8988T (cell line): ENCODE measurements at places on chromosomes 5 and 9.

DNA sequence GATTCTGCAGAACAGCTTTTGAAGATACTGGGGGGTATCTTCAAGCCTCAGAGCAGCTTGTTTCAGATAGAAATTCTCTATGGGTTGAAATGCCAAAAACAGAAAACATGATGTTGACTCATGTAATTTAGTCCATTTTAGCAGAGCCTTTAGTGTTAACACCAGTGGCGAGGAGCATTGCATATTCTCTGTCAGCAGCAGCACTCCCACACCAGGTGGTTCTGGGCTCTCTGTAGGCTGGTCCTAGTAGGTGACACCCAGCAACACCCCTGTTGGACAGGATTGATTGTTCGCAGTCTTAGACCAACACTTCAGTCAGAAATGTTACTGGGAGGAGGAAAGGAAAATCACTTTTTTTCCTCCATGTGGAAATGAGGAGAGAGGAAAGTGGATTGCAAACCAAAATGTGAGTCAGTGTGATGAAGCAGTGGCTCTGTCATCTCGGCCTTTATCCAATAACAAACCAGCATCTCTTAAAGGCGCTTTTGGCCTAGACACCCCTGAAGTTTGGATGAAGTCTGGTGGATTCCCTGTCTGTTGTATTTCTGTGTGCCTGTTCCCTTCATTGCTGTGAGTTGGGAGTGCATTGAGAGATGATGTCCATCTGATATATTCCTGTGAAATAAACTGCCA is 16.8 kb downstream of the SLC46A2 start:
- no peak for DNase-seq

- peak; percentile 55 for DNase-seq
Observed at GRCh38 chr5:172106511-172107356, 81.3 kb downstream of the STK10 start.

GRCh38 chr9:96158147-96158546 is 143.8 kb downstream of the HSD17B3 start:
- DNase-seq, result no peak

GRCh38 chr5:132100672-132101261 is 27.2 kb downstream of the CSF2 start:
- no peak for DNase-seq

DNA sequence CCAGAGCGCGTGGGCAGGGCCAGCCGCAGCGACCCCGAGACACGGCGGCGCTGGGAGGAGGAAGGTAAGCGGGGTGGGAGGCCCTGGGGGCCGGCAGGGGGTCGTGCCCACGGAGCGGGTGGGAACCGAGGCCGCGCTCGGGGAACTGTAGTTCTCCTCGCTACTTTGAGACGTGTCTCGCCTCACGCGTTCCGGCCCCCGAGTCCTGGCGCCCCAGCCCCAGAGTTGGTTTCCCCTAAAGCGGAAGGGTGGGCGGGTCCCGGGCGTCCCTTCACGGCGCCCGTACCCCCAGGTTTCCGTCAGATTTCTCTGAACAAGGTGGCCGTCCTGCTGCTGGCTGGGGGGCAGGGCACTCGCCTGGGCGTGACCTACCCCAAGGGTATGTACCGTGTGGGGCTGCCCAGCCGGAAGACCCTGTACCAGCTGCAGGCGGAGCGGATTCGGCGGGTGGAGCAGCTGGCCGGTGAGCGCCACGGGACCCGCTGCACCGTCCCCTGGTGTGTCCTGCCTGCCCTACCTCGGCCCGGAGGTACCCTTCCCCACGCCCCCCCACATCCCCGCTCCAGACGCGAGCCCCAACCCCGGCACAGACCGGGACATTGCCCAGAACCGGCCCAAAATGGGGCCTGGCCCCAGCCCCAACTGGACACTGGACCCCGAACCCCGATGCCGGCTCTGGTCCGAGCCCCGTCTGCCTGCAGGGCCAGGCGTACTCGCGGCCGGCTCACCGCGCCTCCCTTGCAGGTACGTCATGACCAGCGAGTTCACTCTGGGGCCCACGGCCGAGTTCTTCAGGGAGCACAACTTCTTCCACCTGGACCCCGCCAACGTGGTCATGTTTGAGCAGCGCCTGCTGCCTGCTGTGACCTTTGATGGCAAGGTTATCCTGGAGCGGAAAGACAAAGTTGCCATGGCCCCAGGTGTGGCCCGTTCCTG is 709 bp downstream of the UAP1L1 start:
- no peak for DNase-seq

DNA sequence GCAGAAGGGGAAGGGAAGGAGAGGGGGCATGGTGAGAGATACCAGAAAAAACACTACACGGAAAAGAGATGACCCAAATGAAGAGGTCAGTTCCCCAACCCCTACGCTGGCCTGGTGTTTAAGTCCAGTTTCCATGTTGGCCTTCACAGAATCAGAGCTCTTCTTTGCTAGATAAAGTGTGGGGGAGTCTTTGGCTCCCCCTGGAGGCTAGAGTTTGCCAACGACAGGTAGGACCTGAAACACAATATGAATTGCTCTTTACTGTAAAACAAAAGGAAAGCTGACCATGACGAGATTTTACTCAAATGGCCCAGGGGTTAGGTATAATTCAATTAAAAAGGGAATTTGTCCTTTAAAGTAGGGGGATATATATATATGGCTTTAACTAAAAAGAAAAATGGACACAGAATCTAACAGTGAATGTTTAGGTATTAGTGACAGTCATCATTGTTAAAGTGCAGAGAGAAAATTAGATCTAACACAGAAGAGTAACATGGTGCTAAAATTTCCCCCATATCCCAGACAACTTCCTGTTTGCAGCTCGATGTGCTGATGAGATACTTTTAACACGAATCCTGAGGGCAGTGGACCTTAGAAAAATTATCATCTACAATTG is 92.0 kb downstream of the SV2C start:
- peak; percentile 73 for DNase-seq

DNA sequence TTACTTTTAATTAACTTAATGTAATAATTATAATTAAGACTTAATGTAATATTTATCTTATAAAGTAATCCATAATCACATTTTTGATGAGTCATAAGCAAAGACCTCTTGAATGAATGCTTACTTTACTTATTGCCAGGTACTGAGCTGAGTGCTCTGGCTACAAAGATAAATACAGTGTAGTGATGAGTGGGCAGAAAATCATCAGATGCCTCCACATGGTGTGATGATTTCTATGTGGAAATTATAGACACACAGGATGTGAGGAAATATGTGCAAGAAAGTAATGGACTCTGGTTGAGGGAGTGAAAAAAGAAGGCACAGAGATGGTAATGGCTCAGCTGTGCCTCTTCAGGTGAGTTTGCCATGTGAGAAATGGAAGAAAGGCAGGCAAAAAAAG is 422.6 kb upstream of the CD180 start:
- DNase-seq, result no peak

DNA sequence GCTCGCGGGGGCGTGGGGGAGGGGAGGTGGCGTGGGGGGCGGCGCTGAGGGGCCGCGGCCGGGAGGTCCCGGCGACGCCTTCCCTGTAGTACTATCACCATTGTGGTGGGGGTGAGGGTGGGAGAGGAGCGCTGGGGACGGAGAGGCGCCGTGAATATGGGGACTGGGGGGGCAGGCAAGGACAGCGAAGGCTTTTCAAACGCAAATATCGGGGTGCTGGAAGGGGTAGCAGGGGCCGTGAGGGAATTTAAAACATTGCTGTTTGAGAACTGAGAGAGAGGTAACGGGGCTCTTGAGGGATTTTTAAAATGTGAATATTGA is 427 bp downstream of the RBM27 start:
- DNase-seq, result no peak

DNA sequence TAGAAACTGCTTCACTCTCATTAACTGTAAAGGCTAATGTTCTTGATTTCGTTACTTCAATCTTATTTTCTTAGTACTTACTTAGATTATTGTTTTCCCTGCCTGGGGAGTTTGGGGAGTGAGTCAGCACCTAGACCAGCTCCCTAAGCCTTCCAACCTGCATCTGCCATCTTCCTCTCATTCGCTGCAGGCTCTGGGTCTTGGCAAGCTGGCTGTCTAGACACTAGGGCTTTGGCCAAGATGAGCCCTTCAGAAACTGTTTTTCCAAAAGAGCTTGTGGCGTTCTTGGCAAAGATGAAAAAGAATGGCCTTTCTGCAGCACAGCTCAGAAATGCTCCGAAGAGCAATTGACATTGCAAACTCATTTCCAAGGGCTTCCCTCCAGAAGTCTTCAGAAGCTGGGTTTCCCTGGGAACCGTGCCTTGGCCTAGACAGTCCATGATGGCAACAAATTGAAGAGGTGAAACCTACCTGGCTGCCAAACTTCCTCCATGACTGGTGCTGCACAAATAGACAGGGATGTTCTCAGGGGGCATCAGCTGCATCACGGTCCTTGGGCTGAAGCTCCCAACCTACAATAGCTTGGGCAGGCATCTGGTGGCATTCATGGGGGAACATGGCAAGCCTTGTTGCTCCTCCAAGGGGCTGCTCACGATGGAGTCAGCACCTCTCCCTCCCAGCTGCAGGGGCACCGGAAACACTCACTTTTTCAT is 76.6 kb downstream of the NSUN2 start:
- DNase-seq, result no peak

DNA sequence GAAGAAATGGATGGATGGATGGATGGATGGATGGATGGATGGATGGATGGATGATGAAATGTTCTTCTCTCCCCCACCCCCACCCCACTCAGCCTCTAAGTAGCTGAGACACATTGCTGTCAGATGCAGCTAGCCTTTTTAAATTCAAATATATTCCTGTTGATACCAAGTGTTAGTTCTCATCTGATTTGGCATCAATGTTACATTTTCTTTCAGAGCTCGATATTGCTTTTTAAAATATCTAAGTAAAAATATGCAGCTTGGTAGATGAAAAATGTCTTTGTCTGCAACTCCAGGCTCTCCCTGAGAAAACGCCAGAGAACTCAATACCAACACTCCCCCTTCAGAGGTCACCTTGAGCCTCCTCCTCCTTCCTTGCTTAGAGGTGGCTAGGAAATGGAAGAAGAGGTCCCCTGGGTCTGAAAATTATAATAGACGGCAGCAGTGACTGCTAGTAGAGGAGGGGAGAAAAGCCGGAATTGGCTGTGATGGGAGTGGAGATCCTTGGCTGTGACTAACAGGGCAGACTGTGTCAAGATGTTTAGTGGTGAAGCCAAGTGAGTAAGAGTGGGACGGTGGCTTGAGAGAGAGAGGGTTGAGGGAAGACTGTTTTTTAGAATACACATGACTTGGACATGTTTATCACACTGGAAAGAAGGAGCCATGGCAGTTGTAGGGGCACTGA is 156.0 kb downstream of the ZNF462 start:
- no peak for DNase-seq

DNA sequence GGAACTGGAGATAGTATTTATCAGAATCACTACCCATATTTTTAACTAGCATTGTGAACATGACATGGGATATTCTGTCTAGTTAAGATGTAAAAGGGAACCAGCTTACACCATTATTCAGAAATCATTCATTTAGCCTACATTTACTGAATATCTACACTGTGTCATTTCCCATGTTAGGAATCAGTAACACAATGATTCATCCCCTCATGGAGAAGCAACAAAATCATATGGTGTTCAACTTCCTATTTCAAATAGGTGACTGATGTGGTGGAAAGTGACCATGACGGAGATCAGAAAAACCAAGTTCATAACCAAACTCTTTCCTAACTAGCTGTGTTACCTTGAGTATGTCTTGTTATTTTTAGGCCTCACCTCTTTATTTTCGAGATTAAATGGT is 550.0 kb upstream of the TUSC1 start:
- DNase-seq, result no peak

- DNase-seq, result no peak
Observed at GRCh38 chr5:42655982-42656650, 100.5 kb upstream of the CCDC152 start.

GRCh38 chr9:131809941-131810344 is 70.1 kb upstream of the RAPGEF1 start:
- DNase-seq, result no peak

GRCh38 chr5:34571677-34572041 is 84.5 kb upstream of the RAI14 start:
- no peak for DNase-seq
